ENCODE measurements at places on chromosomes 12 and 14.

DNA sequence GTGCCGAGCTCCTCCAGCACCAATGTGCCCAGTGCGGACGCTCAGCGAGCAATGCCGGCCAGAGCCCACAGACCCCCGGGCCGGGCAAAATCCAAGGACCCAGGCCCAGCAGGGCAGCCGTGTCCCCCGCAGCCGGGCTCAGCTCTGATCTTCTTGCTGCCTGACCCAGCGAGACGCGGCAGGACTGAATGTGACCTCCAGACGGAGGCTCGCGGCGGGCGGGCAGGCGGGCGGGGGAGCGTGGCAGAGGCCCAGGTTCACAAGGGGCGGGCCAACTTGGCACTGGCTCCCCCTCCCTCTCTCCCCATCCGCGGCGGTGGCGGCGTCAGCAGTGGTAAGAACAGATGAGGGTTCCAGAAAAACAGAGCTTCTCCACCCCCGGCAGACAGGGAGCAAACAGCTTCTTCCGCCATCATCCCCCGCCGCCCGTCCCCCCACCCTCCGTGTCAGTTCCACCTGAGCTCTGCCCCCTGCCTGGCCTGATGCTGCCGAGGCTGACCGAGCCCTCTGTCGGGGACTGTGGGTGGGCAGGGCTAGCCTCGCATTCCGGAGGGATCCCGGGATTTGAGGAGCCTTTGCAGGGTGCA lies 94.3 kb downstream of the RFLNA start:
- DNase-seq, result peak; percentile 40

- no peak for DNase-seq
Measured at GRCh38 chr14:94128216-94128839, 1.1 kb downstream of the IFI27L2 start.

GRCh38 chr12:52946797-52947547 lies 1.9 kb upstream of the KRT18 start:
- DNase-seq, result no peak

- DNase-seq, result peak; percentile 14
Measured at GRCh38 chr12:94263011-94263811, 114.8 kb downstream of the PLXNC1 start.

DNA sequence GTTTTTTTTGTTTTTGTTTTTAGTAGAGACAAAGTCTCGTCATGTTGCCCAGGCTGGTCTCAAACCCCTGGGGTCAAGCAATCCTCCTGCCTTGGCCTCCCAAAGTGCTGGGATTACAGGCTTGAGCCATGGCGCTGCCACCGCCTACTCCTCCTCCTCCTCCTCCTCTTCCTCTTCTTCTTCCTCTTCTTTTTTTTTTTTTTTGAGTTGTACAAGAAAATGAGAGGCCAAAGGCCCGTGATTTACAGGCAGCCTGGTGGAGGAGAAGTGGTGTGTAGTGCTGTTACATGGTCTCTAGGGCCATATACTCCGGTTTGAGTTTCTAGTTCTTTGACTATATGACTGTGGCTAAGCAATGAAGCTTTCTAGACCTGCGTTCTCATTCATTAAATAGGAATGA lies 29.6 kb upstream of the SPPL3 start:
- no peak for DNase-seq

GRCh38 chr14:66291756-66292155 lies 194.4 kb upstream of the CCDC196 start:
- DNase-seq, result no peak

DNA sequence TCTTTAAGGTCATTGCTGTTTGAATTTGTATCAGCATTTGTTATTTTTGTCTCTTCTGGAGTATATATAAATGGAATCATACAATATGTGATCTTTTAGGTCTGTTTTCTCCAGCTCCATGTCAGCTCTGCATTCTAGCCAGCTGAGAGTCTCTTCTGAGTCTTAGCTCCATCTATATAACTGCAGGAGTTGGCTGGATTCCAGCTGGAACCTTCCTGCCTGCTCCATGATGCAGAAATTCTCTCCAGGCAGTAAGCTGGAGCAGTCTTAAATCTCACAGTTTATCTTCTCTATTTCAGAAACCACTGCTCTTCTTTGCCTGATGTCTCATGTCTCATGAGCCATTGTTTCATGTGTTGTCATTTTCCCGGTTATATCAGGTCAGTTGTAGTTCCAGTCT lies 827.6 kb downstream of the NRXN3 start:
- DNase-seq, result no peak

GRCh38 chr12:109137055-109137454 lies 20.7 kb downstream of the ACACB start:
- no peak for DNase-seq

GRCh38 chr12:6199531-6200255 lies 507 bp upstream of the CD9 start:
- DNase-seq, result no peak

GRCh38 chr12:62876938-62877548 lies 57.9 kb downstream of the PPM1H start:
- no peak for DNase-seq

DNA sequence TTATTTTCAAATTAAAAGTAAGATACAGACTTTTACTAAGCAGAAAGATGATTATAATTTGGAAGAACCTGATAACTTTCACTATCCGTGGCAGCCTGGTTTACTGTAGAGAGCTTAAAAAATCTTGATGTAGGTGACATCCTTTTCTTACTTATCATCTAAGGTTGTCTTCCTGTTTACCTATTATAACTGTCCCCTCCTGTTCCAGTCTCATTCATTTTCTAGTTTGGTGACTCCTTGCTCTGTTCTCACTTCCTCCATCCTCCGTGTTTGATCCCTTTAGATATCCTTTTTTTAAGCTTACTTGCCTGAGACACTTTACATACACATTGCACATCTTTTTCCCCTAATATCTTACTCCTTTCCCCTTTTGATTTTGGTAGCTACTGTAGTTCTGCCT lies 27.5 kb downstream of the CCDC91 start:
- no peak for DNase-seq

GRCh38 chr12:70722584-70723343 lies 85.5 kb upstream of the PTPRB start:
- DNase-seq, result no peak

DNA sequence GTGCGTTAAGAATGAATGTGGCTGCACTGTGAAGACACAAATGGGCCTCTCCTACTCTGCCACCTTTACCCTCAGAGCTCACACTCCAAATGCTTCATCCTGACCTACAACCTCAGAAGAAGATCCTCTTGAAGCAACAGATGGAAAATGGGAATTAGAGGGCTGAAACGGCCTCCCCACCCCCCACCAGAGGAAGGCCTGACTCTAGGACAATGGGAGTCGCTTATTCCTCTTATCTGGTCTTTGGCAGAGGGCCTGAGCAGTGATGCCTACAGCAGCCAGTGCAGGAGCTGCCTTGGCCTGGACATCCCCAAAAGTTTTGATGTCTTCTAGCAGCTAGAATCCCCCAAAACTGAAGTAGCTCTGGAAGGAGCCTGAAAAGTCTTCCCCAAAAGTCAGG lies 29.2 kb downstream of the BTBD7 start:
- no peak for DNase-seq

- DNase-seq, result no peak
Measured at GRCh38 chr14:80465546-80466220, 254.4 kb upstream of the DIO2 start.

DNA sequence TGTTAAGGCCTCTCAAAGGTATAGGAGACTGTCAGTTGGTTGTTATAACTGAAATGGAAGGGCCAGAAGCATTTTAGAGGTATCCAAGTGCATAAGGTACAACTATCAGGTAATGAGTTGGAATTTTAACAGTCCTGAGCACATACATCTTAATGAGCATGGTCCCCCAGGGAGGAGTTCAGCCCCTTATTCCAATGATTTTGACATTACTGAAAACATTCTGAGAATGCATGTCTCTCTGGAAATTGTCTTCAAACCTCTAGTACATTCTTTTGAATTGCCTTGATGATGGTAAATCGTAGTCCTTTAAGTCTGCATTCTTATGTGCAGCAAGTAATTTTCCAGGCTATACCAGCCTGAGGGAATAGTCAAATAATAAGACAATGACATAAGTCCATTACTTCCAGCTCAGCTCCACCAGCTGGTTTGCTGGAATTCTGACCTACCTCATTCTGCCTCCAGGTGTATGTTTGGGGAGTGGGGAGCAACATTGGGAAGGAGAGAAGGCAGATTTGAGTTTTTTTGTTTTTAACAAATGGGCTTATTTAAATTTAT lies 239.2 kb downstream of the MSRB3 start:
- no peak for DNase-seq

GRCh38 chr14:21241218-21241819 lies 27.9 kb downstream of the HNRNPC start:
- DNase-seq, result peak; percentile 8

DNA sequence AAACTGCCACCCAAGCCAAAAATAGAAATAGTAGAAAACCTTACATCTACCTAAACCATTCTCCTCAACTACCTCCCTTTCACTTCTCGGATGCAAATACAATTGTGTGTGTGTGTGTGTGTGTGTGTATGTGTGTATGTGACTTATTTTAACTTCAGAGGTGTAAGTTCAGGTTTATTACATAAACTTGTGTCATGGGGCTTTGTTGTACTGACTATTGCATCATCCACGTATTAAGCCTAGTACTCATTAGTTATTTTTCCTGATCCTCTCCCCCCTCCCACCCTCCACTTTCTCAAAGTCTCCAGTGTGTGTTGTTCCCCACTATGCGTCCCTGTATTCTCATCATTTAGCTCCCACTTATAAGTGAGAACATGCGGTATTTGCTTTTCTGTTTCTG lies 592.5 kb upstream of the ATP2B1 start:
- no peak for DNase-seq

DNA sequence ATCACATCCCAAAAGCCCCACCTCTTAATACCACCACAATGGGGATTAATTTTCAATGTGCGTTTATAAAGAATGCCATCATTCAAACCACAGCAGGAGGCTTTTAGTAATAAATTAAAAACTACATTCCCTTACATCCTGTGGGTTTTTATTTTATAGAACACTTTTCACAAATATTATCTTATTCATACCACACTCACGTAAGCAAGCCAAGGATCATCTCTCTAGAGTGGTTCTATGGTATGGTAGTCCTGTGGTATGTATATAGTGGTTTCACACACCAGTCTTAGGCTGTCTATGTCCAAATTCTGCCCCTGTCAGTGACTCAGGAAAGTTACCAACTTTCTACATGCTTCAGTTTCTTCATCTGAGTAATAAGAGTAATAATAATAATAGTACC lies 100.2 kb downstream of the GALC start:
- no peak for DNase-seq

DNA sequence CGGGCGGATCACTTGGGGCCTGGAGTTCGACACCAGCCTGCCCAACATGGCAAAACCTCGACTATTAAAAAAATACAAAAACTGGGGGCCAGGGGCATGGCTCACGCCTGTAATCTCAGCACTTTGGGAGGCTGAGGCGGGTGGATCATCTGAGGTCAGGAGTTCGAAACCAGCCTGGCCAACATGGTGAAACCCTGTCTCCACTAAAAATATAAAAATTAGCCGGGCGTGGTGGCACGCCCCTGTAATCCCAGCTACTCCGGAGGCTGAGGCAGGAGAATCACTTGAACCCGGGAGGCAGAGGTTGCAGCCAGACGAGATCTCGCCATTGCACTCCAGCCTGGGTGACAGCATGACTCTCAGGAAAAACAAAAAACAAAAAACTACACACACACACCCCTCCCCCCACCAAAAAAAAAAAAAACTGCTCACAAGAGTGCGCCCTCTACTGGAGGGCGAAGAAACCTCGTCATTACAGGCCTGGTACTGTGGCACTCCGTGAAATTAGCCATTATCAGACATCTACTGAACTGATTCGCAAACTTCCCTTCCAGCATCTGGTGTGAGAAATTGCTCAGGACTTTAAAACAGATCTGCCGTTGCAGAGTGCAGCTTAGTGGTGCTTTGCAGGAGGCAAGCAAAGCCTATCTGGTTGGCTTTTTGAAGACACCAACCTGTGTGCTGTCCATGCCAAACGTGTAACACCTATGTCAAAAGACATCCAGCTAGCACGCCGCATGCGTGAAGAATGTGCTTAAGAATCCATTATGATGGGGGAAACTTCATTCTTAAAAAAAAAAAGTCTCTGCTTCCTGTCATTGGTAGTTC lies 7.7 kb downstream of the PPP1R3E start:
- peak; percentile 22 for DNase-seq

- no peak for DNase-seq
Measured at GRCh38 chr12:131063413-131063812, 109.7 kb downstream of the ADGRD1 start.

GRCh38 chr12:21852251-21852650 lies 77.7 kb upstream of the KCNJ8 start:
- no peak for DNase-seq

- DNase-seq, result no peak
Measured at GRCh38 chr14:67908052-67908754, 88.6 kb downstream of the RAD51B start.

DNA sequence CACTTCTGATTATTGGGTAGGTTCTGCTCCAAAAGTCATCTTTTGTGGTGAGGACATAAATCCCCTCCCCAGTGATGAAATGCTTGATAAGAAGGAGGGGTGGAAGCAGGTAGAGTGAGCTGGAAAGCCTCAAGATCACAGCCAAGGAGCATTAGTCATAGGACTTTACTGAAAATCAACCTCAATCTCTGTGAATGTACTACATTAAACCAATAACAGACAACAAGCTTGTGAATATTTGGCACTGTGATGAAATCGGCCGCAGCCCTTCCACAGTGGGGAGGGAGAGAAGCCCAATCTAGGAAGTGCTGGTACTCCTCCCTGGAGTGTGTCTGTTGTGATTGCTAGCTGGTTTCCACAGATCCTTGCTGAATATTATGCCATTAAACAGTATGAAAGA lies 41.2 kb upstream of the PTCSC3 start:
- no peak for DNase-seq

DNA sequence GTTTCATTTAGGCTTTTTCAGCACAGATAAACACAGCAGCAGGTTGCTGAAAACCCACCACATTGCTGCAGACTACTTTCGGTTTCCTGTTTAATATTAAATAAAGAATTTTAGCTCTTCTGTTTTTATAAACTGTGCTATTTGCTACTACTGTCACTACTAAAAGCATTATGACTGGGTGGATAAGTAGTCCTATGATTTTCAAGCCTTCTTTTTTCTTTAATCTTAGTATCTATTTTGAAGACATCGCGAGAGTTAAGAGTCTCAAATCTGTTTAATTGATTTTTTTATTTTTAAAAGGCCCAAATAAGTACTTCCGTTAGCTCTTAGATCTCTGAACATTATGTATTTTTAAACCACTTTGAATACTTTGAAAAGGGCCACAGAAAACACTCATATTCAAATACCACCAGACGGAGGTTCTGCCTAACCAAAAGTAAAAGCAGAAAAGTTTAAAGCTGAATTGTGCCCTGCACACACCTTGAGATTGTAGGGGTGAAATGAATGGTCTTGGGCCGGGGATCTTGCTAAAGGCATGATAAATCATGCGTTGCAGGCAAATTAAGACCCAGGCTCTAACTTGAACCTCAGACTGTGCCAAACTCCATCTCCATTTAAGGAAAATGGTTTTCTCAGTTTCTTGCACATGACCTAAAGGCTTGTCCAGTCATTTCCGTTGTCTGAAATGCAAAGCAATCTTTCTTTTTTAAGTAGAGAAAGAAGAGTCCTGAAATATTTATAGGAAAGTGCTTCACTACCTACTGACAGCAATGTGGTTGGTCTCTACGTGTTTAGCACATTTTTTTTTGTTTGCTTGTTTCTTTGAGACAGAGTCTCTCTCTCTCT lies 13.6 kb upstream of the FOXN3 start:
- DNase-seq, result peak; percentile 92

Data from germinal center (tissue), 1 donor.